ENCODE measurements at places on chromosomes 13 and 19.

DNA sequence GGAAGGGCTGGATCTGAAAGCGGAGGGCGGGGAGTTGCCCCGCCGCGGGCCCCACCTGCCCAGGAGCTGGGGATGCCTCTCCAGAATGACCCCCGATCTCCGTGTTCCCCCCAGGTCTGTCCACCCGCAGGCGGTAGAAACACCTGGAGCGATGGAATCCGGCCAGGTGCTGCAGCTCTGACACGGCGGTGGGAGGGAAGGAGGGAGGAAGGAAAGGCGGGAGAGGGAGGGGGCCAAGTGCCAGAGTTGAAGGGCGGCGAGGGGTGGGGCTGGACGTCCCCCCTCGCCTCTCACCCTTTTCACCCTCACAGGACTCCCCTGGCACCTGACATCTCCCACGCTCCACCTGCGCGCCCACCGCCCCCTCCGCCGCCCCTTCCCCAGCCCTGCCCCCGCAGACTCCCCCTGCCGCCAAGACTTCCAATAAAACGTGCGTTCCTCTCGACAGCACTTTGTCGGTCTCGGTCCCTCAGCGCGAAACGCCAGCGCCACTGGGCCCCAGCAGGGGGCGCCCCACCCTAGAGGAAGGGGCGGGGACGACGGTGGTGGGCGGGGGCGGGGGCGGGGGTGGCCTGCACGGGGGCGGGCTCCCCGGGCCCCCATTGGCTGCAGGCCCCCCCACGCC is 337 bp upstream of the FXYD7 start:
- no peak for DNase-seq

GRCh38 chr13:67966065-67966464 is 735.9 kb upstream of the PCDH9 start:
- no peak for DNase-seq

GRCh38 chr19:55624109-55625003 is at the start of gene ZNF784:
Gene ZNF784, minus strand, starts transcription at chr19:55624566. Its CDS starts 5 bp downstream, at chr19:55624561.
- peak; percentile 87 for DNase-seq

GRCh38 chr19:5417495-5418436 is 37.5 kb upstream of the ZNRF4 start:
- DNase-seq, result no peak

- DNase-seq, result no peak
These were observed 328.7 kb downstream of the SPRY2 start for GRCh38 chr13:80012251-80012650.

- DNase-seq, result peak; percentile 56
These were observed 1.3 kb upstream of the CEACAM3 start for GRCh38 chr19:41795031-41795461.

GRCh38 chr13:40478775-40479174 is 187.7 kb downstream of the FOXO1 start:
- DNase-seq, result no peak

GRCh38 chr13:77820431-77821149 is 98.0 kb downstream of the EDNRB start:
- DNase-seq, result no peak

DNA sequence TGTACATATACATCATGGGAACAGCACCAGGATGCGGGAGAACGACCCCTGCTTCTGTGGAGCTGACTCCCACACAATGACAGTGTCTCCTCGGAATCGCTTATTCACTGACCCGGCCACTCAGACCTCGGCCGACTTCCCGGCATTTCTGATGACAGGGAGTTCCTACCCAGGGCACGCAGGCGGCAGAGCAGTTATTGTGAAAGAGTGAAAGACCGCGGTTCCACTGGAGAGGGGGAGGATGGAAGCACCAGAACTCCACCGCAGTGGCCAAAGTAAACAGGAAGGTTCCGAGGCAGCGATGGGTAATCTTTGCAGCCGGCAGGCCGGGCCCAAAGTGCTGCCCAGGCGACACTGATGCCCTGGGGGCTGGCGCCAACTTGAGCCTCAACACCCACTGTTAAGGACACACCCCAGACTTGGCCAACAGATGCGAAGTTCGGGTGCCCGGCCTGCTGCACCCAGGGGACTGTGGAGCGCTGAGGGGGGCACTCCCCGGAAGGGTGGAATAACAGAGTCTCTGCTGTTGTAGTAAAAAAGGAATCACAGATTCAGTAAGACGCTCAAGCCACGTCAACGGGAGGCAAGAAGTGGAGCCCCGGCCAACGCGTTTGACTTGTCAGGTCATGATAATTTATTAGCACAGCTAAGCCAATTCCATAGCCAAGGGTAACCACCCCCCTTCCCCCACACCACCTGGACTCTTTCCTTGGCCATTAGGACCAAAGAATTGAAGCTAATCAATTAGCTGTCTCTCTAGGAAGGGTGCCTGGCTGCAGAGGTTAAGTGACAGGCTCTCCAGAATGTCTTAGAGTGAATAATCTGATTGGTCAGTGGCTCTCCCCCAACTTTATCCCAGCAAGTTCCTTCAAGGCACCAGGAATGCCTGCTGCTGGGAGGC is 5.8 kb downstream of the MLLT1 start:
- DNase-seq, result no peak

- no peak for DNase-seq
These were observed 589 bp downstream of the RBM26 start for GRCh38 chr13:79405501-79405830.

- no peak for DNase-seq
These were observed 6.3 kb upstream of the IGSF23 start for GRCh38 chr19:44607049-44607448.

GRCh38 chr19:19653597-19654147 is 9.8 kb downstream of the ATP13A1 start:
- DNase-seq, result no peak

GRCh38 chr19:38561053-38561606 is 56.6 kb downstream of the MAP4K1 start:
- DNase-seq, result no peak

GRCh38 chr19:55319785-55320184 is 5.4 kb downstream of the TMEM150B start:
- no peak for DNase-seq

GRCh38 chr19:45779231-45780145 is 2.8 kb downstream of the DMPK start:
- peak; percentile 82 for DNase-seq

DNA sequence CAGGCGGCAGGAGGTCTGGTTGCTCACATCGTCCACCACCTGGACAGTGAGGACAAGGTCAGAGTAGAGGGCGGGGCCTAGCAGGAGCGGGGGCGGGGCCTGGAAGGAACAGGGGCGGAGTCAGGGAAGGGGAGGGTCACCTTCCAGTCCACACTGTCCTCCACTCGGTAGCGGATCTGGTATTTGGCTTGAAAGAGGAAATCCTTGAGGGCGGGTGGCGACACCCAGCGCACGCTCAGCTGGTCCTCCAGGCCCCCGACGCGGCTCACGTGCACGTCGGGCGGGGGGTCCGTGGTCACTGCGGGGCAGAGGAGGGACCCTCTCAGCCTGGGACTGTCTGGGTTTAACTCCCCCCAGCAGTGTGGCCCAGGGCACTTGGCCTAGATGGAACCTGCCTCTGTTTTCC is 8.2 kb downstream of the REX1BD start:
- DNase-seq, result peak; percentile 57

DNA sequence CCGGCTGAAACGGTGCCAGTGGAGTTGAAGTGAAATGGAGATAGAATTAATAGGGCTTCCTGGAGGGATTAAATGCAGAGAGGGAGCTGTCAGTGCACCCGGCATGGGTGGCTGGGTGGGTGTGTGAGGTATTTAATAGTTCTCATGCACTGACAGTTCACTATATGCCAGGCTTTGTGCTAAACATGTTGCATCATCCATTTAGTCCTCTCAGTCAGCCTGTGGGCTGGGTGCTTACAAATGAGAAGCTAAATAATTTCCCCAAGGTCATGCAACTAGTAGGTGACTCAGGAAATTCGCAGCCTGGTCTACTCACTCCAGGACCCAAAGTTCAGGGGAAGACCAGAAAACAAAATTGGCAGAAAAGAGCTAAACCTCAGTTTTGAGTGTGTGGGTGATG is 63.5 kb upstream of the SPATA13 start:
- DNase-seq, result no peak

DNA sequence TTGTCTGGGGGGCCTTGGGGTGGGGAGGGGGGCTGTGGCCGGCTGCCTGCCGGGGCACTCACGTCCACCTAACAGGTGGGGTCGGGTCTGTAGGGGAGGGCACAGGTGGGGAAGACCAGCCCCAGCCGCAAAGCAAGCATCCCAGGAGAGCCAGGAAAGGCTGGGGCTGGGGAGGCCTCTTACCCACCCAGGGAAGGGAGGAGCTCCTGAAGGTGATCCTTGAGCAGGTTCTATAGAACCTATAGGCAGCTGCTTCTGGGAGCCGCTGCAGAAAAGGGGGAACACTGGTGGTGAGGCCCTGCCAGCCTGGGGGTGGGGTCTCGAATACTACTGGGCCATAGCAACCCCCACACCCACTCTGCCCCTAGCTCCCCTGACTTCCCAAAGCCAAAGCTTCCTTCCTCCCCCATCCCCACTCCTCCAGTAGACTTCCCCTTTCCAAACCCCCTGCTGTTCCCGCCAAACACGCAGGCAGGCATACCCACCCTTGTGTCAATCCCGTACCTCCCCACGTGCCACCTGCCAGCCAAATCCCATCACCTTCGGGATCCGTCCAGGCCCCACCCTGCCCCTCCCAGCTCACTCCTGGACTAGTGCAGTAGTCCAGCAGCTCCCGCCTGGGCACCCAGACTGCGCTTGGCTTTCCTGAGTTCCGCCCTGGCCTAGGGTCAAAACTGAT is 5.6 kb downstream of the KLF16 start:
- no peak for DNase-seq

GRCh38 chr19:4369888-4370260 is 26.5 kb downstream of the MPND start:
- DNase-seq, result no peak

DNA sequence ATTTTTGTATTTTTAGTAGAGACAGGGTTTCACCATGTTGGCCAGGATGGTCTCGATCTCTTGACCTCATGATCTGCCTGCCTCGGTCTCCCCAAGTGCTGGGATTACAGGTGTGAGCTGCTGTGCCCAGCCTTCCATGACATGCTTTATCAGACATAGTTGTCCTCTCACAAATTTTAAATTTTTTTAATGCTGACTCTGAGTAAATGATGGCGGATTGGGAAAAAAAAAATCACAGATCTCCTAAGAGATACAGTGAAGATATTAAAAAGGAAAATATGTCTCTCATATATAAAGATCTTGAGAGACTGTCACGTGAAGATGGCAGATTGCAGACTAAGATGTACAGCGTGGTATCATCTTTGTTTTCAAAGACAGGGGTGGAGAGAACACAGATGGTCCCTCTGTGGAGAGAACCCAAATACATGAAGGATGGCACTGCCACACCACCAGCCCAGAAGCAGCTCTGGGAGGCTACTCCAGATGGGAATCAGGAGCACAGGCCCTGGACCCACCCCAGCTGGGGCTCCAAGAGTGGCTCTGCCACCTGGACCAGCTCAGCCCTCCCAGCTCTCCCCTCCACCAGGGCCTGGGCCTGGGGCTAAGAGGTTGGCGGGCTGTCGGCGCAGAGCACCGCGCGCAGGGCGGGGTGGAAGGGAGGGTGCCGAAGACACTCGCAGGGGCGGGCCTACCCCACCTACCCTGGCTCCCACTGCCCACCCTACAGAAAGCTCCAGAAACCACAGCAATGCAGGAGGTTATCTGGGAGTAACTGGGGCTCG is 20.0 kb upstream of the CCNP start:
- no peak for DNase-seq

- DNase-seq, result no peak
These were observed 758.9 kb downstream of the UQCRFS1 start for GRCh38 chr19:28454083-28454482.

GRCh38 chr13:40160618-40161350 is 505.3 kb downstream of the COG6 start:
- no peak for DNase-seq

GRCh38 chr13:32850316-32851052 is 165.7 kb upstream of the KL start:
- no peak for DNase-seq

- DNase-seq, result no peak
These were observed 58.8 kb downstream of the GGACT start for GRCh38 chr13:100529666-100530377.

GRCh38 chr19:10991521-10992081 is 30.8 kb downstream of the SMARCA4 start:
- DNase-seq, result no peak

DNA sequence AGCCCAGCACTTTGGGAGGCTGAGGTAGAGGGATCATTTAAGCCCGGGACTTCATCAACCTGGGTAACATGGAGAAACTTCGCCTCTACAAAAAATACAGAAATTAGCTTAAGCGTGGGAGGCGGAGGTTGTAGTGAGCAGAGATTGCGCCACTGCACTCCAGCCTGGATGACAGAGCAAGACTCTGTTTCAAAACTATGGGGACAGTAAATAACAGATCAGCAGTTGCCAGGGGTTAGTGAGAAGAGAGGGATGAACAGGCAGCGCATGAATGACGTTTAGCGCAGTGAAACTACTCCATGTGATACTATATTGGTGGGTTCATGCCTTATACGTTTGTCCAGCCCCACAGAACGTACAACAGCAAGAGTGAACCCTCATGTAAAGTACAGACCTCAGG is 7.1 kb upstream of the ICAM3 start:
- DNase-seq, result no peak

DNA sequence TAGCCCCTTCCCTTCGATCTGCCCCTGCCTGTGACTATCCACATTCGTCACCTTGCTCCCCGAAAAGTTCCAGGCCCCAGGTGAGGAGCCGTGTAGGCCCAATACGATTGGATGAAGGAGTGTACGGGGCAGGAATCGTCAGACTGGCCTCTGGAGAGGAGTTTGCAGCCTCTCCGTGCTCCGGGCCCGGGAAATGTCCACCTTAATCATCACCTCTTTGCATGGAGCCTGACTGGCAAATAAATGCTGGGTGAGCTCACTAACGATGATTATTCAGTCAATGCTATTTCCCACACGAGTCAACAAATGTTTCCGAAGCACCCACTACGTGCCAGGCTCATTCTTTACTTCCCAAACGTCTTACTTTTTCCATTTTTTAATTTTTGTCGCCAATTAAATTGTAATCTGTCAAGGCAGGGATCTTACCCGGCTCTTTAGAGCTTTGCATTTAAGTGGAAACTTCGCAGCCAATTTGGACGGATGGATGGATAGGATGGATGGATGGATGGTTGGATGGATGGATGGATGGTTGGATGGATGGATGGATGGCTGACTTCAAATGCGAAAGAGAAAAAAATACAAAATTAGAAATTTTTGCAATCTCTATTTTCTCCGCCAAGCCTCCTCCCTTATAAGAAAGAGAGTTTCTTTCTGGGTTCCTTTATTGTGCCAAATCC is 45.8 kb downstream of the TGDS start:
- no peak for DNase-seq
